Omental fat pad (tissue), 4 donors: ENCODE measurements at places on chromosomes 4 and X. TPM values are rescaled to one million over a fixed set of nuclear protein-coding genes. Genes with fewer than 3 reads are reported as not detected.

Gene RRAGB
- 14.9 TPM for total RNA-seq

Gene EDNRA
- 7.6 TPM for total RNA-seq

Gene PABPC4L
- 0.65 TPM for total RNA-seq

Gene NAP1L2
- total RNA-seq, result 4.7 TPM

Gene TKTL2
- total RNA-seq, result not detected

Gene RHOXF2B
- total RNA-seq, result not detected

Gene CT47B1
- total RNA-seq, result not detected

Gene HELT
- not detected for total RNA-seq

Gene NDST3
- not detected for total RNA-seq

Gene LCORL
- 11.4 TPM for total RNA-seq

Gene FGF16
- total RNA-seq, result 0.31 TPM

Gene GPRASP3
- total RNA-seq, result 3.6 TPM

Gene MRFAP1
- total RNA-seq, result 139 TPM

Gene TCEAL2
- 1.6 TPM for total RNA-seq

Gene CABS1
- total RNA-seq, result not detected

Gene NKX3-2
- total RNA-seq, result 1.7 TPM

Gene ERAS
- total RNA-seq, result not detected

Gene S100G
- total RNA-seq, result not detected

Gene LRCH2
- total RNA-seq, result 10.6 TPM

Gene TRAM1L1
- 2.0 TPM for total RNA-seq

Gene GAGE1
- total RNA-seq, result not detected

Gene CT45A5
- total RNA-seq, result not detected

Gene RIPPLY1
- not detected for total RNA-seq

Gene AMBN
- not detected for total RNA-seq
